Esophagus squamous epithelium (tissue), 5 donors: ENCODE measurements at places on chromosomes 11 and 22. TPM values are rescaled to one million over a fixed set of nuclear protein-coding genes. Genes with fewer than 3 reads are reported as not detected.

The LARGE2 gene
- total RNA-seq, result 18.3 TPM

The CCDC86 gene
- total RNA-seq, result 11.8 TPM

The SLC5A12 gene
- not detected for total RNA-seq

The MRPL40 gene
- total RNA-seq, result 14.6 TPM

The TENM4 gene
- 39.3 TPM for total RNA-seq

The CECR2 gene
- total RNA-seq, result 0.15 TPM

The AQP11 gene
- total RNA-seq, result not detected

The BCO2 gene
- 11.7 TPM for total RNA-seq

The CRYBB3 gene
- not detected for total RNA-seq

DNA sequence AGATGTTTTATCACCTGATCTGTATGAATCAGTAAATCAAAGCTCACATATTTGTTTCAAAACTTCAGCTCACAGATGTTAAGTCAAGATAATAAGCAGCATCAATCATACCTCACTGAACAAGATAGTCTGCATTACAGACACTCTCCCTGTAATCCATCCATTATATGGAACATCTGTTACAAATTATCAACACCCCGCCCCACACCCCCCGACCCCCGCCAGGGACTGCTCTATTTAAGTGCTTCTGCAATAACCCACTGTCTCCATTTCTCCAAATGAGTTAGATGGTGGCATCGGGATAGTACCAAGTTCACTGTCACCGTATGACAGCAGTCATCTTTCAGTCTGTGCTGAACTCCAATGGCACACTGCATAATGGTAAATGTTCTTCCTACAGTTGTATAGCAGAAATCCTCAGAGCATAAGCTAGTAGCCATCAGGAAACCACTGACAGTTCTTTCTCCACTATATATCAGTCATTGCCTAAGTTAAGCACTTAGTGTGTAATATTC is 447.0 kb upstream of the ARHGAP42 start:
- H3K27me3 ChIP-seq, result no peaks in the 10 kb centered on the region
- H3K27ac ChIP-seq, result no peak overlapping the region
- no peak for DNase-seq
- no peaks in the 10 kb centered on the region for H3K36me3 ChIP-seq

GRCh38 chr11:69834811-69835800 is 15.9 kb upstream of the FGF3 start:
- no peaks in the 10 kb centered on the region for H3K27me3 ChIP-seq
- no peaks in the 10 kb centered on the region for H3K4me1 ChIP-seq
- H3K4me3 ChIP-seq, result no peak overlapping the region
- no peak for DNase-seq
- no peaks in the 10 kb centered on the region for H3K36me3 ChIP-seq
- H3K27ac ChIP-seq, result no peak overlapping the region

DNA sequence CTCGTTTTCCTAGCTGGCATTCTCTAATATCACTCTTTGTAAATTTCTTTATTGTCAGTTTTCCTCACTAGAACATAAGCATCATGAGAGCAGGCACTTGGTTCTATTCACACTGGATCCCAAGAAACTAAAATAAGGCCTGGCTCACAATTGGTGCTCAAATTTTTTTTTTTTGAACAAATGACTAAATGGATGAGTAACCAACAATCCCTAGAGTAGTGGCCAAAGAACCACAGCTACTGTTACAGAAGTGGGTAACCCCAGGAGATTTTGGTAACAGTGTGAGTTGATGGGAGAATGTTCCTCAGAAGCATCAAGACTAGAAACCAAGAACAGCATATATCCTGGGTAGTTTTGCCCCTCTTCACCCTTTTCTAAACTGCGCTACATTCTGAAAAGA is 572.6 kb downstream of the INSC start:
- H3K36me3 ChIP-seq, result no peaks in the 10 kb centered on the region
- no peaks in the 10 kb centered on the region for H3K4me1 ChIP-seq
- no peak for DNase-seq
- no peaks in the 10 kb centered on the region for H3K27me3 ChIP-seq
- H3K4me3 ChIP-seq, result no peak overlapping the region

- H3K27ac ChIP-seq, result no peak overlapping the region
- no peaks in the 10 kb centered on the region for H3K27me3 ChIP-seq
- DNase-seq, result no peak
- H3K4me1 ChIP-seq, result no peaks in the 10 kb centered on the region
- H3K36me3 ChIP-seq, result no peaks in the 10 kb centered on the region
Measured at GRCh38 chr11:55658031-55658573, 3.9 kb upstream of the OR4C6 start.

DNA sequence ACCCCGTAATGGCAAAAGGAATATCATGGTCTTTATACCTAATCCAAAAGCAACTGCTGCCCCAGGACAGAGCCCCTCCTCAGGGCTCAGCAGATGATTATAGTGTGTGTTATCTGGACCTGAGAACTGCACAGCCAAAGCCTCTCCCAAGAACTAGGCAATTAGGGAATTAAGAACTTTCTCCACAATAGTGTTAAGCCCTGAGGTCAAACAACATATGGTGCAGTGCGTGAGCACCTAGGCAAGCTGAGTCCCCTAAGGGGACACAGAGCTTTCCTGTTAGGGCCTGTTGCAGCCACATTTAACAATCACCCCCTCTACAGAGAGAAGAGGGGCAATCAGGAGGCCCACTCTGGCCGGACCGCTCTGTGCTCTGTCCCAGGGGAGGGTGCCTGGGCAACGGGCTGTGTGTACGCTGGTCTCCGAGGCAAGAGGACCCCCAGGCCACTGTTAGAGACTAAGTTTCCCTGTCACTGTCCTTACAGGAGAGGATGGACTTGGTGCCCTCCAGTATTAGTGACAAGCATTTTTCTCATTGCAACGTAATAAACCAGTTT is 1.4 kb upstream of the KCNJ5 start:
- DNase-seq, result no peak
- H3K27ac ChIP-seq, result no peak overlapping the region
- H3K36me3 ChIP-seq, result no peaks in the 10 kb centered on the region
- H3K4me1 ChIP-seq, result peaks cover 14% of the 10 kb centered on the region

DNA sequence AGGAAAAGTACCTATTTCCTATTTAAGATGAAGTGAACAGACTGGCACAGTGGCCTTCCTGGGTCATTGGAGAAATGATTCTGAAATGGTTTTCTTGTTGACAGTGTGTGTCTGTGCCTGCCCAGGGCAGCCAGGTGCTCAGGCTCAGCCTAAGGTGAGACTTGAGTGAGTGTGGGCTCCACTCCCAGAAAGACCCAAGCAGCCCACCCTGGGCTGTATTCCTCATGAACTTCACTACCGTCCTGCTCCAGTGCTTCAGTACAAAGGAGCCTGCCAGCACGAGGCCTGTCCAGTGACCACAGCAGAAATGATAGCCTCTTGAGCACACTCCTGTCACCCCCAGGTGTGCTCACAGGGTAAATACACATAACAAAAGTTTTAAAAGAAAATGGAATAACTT is 49.5 kb downstream of the GAB4 start:
- H3K36me3 ChIP-seq, result no peaks in the 10 kb centered on the region
- H3K4me1 ChIP-seq, result no peaks in the 10 kb centered on the region
- no peak overlapping the region for H3K27ac ChIP-seq
- H3K27me3 ChIP-seq, result no peaks in the 10 kb centered on the region
- H3K4me3 ChIP-seq, result no peak overlapping the region

GRCh38 chr11:75428281-75428724 is 4.7 kb downstream of the KLHL35 start:
- H3K4me1 ChIP-seq, result peaks cover 18% of the 10 kb centered on the region
- H3K36me3 ChIP-seq, result peaks cover 6% of the 10 kb centered on the region
- peak; percentile 11 for DNase-seq
- peak overlapping the region; percentile 26 for H3K27ac ChIP-seq
- no peaks in the 10 kb centered on the region for H3K27me3 ChIP-seq
- peak overlapping the region; percentile 31 for H3K4me3 ChIP-seq

- H3K36me3 ChIP-seq, result no peaks in the 10 kb centered on the region
- H3K27me3 ChIP-seq, result no peaks in the 10 kb centered on the region
- no peak overlapping the region for H3K4me3 ChIP-seq
Measured at GRCh38 chr11:1442163-1442562, 44.4 kb downstream of the MOB2 start.

DNA sequence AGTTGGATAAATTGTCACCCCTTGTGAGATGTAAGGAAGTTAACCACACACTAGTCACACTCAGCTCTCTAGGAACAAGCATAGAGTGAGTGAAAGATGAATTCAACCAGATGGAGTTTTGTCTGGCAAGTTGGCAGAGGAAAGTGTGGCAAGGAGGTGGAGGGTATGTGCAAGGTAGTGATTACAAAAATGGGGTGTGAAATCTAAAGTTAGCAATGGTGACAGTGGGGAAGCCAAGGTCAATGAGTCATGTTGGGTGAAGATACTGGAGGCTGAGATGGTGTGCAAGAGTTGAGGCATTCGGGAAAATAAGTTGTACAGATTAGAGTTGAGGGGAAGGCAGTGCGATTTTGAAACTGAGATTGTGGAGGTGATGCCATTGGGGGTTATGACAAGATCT is 33.7 kb downstream of the MRGPRX2 start:
- no peaks in the 10 kb centered on the region for H3K36me3 ChIP-seq
- no peaks in the 10 kb centered on the region for H3K27me3 ChIP-seq
- DNase-seq, result no peak
- no peak overlapping the region for H3K4me3 ChIP-seq
- H3K27ac ChIP-seq, result no peak overlapping the region
- no peaks in the 10 kb centered on the region for H3K4me1 ChIP-seq

GRCh38 chr11:113562576-113562975 is 87.4 kb upstream of the DRD2 start:
- H3K4me1 ChIP-seq, result peaks cover 7% of the 10 kb centered on the region
- no peak overlapping the region for H3K27ac ChIP-seq
- H3K4me3 ChIP-seq, result no peak overlapping the region
- DNase-seq, result no peak
- no peaks in the 10 kb centered on the region for H3K27me3 ChIP-seq

GRCh38 chr11:59426361-59427067 is at the start of gene OR5A2:
Gene OR5A2 (minus strand): TSS chr11:59426413. CDS start chr11:59422953, 3,460 bp downstream.
- H3K27me3 ChIP-seq, result no peaks in the 10 kb centered on the region
- H3K4me1 ChIP-seq, result no peaks in the 10 kb centered on the region
- no peaks in the 10 kb centered on the region for H3K36me3 ChIP-seq
- no peak within 1 kb of the TSS for H3K4me3 ChIP-seq
- no peak for DNase-seq
- no peak within 1 kb of the TSS for H3K27ac ChIP-seq

GRCh38 chr11:69852056-69852455 is 32.8 kb upstream of the FGF3 start:
- no peak overlapping the region for H3K4me3 ChIP-seq
- H3K27ac ChIP-seq, result no peak overlapping the region
- DNase-seq, result no peak
- H3K27me3 ChIP-seq, result no peaks in the 10 kb centered on the region
- H3K36me3 ChIP-seq, result no peaks in the 10 kb centered on the region
- H3K4me1 ChIP-seq, result no peaks in the 10 kb centered on the region

DNA sequence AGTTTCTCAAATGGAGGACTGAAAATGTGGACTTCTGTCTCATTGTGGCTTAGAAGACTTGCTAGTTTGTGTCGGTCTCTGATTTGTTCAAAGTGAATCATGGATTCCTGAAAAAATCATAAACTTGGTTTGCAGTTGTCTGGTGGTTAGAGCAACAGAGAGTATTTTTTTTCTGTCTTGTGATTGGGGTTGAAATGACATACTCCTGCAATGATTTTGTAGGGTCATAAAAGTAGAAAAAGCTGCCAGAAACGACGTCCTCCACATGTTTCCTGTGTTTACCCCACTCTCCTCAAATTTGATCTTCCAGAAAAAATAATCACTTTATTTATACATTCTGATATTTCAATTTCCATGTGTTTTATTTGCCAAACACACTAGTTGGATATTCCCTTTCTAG is 219.2 kb upstream of the PGR start:
- DNase-seq, result no peak
- H3K4me1 ChIP-seq, result no peaks in the 10 kb centered on the region
- no peaks in the 10 kb centered on the region for H3K27me3 ChIP-seq
- no peak overlapping the region for H3K27ac ChIP-seq
- no peak overlapping the region for H3K4me3 ChIP-seq
- H3K36me3 ChIP-seq, result no peaks in the 10 kb centered on the region

DNA sequence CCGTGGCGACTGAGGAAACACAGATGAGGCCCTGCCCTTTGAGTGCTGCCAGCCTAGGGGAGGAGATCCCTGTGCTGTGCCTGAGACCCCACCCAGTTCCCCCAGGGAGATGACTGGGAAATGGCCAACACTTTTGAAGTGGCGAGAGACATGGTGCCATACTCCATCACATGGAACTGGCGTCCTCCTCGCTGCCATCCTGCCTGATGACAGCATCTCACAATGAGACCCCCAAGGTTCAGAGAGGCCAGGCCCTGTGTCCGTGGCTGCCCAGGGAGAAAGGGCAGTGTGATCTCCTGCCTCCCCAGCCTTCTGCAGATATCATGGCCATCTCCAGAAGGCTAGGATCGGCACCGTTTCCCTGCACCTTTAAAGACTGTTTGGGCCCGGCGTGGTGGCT is 31.1 kb downstream of the FAM83F start:
- no peaks in the 10 kb centered on the region for H3K27me3 ChIP-seq
- no peaks in the 10 kb centered on the region for H3K36me3 ChIP-seq
- peaks cover 77% of the 10 kb centered on the region for H3K4me1 ChIP-seq

- no peak for DNase-seq
- H3K36me3 ChIP-seq, result peaks cover 3% of the 10 kb centered on the region
- H3K4me3 ChIP-seq, result no peak overlapping the region
- H3K4me1 ChIP-seq, result peaks cover 50% of the 10 kb centered on the region
Measured at GRCh38 chr22:46478083-46478551, 59.3 kb downstream of the CELSR1 start.

DNA sequence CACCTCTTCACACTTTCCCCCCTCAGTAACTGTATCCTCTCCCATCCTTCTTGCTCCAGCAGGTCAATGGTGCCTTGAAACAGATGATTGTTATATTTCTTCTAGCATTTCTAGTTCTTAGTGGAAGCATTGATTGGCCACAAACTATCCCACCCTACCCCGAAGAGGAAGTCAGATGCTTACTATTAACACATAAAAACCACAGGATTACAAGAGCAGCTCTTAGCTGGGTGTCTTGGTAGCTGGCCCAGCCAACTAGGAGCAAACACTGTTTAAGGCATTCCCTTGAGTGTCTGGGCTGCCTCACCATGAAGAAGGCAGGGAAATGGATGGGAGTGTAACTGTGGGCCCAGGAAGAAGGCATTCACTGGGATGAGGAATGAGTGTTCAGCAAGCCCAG is 176.6 kb downstream of the GRIK4 start:
- H3K4me3 ChIP-seq, result no peak overlapping the region
- no peak for DNase-seq
- H3K27ac ChIP-seq, result no peak overlapping the region
- no peaks in the 10 kb centered on the region for H3K36me3 ChIP-seq
- no peaks in the 10 kb centered on the region for H3K4me1 ChIP-seq

GRCh38 chr11:59000003-59000402 is 60.7 kb downstream of the GLYATL1 start:
- no peak overlapping the region for H3K27ac ChIP-seq
- no peak for DNase-seq
- H3K27me3 ChIP-seq, result no peaks in the 10 kb centered on the region
- H3K36me3 ChIP-seq, result no peaks in the 10 kb centered on the region

GRCh38 chr22:24510637-24511625 is 15.8 kb downstream of the UPB1 start:
- no peak for DNase-seq
- H3K27ac ChIP-seq, result no peak overlapping the region
- H3K4me3 ChIP-seq, result no peak overlapping the region
- no peaks in the 10 kb centered on the region for H3K27me3 ChIP-seq
